ENCODE measurements at places on chromosomes 11 and 22. TPM values are rescaled to one million over a fixed set of nuclear protein-coding genes. Genes with fewer than 3 reads are reported as not detected.

Gene OR4D5
- not detected for total RNA-seq

Gene KLHL35
- 1.0 TPM for total RNA-seq

Gene DYNC2H1
- total RNA-seq, result 5.4 TPM

Gene PANX3
- total RNA-seq, result not detected

Gene ISX
- total RNA-seq, result not detected

Gene GLB1L3
- 0.04 TPM for total RNA-seq

Gene MMP12
- total RNA-seq, result 0.04 TPM
